Activated CD4-positive, CD25-positive, alpha-beta regulatory T cell treated with anti-CD3 and anti-CD28 coated beads, Interleukin-2, amount 50 U/mL, for 72 hours (primary cell): ENCODE measurements at places on chromosomes 2 and 18.

DNA sequence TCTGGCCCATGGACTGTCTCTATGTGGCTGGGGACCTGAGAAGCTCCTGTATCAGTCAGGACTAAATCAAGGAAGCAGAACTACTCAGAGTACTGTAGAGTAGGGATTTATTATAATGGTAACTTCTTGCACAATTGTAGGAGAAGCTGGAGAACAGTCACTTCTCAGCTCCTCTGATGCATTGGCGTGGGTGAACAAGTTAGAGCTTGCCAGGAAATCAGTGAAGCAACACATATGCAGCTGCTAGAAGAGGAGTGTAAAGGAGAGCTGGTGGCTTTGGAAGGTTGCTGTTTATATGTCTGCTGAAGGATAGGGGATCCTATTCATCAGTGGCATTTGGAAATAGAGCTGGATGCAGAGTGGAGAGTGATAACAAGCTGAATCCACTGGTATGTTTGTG, 215.5 kb upstream of the CWC22 start:
- no peak for DNase-seq

- DNase-seq, result no peak
Measured at GRCh38 chr2:186780701-186781316, 68.2 kb downstream of the ZSWIM2 start.

GRCh38 chr2:216616083-216616678, 17.0 kb upstream of the IGFBP2 start:
- no peak for DNase-seq

DNA sequence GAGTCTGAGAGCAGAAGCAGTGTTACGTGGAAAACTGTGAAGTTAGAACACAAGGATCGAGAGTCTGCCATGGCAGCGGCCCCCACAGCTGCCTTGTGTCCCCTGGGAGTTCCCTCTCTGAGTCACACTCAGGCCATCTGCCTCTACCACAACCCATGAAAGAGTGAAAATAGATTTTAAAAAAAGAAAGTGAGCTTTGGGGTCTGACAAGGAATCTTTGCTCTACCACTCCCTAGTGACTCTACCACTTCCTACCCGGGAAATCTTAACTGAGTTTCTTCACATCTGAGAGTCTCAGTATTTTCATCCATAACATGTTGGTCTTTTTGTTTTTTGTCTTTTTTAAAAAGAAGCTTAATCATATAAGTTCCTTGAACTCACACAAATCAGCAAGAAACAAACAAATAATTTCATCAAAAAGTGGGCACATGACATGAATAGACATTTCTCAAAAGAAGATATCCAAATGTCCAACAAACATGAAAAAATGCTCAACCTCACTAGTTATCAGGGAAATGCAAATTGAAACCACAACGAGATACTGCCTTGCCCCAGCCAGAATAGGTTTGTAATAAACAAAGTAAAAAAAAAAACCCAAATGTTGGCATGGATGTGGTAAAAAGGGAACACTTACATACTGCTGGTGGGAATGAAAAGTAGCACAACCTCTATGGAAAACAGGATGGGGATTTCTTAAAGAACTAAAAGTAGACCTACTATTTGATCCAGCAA, 2.4 kb upstream of the MSGN1 start:
- DNase-seq, result no peak

DNA sequence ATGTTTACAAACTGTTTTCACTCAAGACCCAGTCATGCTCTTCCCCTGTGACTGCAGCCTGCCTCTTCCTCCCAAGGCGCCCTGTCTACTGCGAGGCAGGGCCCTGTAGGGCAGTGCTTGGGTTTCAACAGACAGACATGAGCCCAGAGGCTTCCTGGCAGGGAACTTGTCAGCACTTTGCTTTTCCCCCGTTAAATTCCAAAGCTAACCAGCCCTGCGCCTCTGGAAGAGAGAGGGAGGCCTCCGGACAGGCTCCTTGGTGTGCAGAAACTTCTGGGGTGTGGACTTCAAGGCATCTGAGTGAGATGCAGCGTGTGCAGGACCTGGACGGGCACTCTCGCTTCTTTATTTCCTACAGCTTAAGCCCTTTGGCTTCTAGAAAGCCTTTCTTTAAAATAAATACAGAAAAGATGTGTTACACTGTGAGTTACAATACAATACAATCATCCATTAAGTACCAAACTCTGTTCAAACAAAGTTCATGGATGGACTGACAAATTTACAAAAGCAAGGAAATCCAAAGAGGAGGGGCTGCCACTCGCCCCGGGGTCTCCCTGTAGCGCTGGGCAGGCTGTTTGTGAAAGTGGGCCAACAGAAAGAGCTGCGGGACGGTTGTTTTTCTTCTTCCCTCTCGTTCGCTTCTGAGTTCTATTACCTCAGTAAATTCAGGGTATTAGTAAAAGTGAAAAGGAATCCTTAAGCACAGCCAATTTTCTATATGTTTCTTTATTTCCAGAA, 8.8 kb upstream of the ZNF516 start:
- no peak for DNase-seq

DNA sequence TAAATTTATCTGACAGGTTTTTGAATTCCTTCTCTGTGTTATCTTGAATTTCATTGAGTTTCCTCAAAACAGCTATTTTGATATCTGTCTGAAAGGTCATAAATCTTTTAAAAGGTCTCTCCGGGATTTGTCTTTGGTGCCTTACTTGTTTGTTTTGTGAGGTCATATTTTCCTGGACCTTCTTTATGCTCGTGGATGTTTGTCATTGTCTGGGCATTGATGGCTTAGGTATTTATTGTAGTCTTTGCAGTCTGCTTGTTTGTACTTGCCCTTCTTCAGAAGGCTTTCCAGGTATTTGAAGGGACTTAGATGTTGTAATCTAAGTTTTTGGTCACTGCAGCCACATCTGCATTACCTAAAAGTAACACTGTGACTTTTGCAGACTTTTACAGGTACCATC, 355.2 kb downstream of the PARD3B start:
- DNase-seq, result no peak

- no peak for DNase-seq
Measured at GRCh38 chr2:100106460-100106859, 35.9 kb downstream of the AFF3 start.
